Cerebellum (tissue), 4 donors: ENCODE measurements at places on chromosomes 3 and 15. TPM values are rescaled to one million over a fixed set of nuclear protein-coding genes. Genes with fewer than 3 reads are reported as not detected.

PODXL2 gene
- 95.3 TPM for total RNA-seq

WDR72 gene
- total RNA-seq: 0.54 TPM

ILDR1 gene
- not detected for total RNA-seq

AMIGO3 gene
- 0.91 TPM for total RNA-seq

TFRC gene
- 102 TPM for total RNA-seq

ARGFX gene
- total RNA-seq: not detected

TMEM207 gene
- not detected for total RNA-seq

ZNF385D gene
- total RNA-seq: 99.6 TPM

ATP13A5 gene
- total RNA-seq: 0.27 TPM

TMC3 gene
- total RNA-seq: 0.09 TPM

IRAK2 gene
- total RNA-seq: 1.5 TPM

RGMA gene
- total RNA-seq: 26.3 TPM

ZIC1 gene
- 662 TPM for total RNA-seq

MKRN2OS gene
- total RNA-seq: not detected
